ENCODE measurements at places on chromosomes 1 and 21. TPM values are rescaled to one million over a fixed set of nuclear protein-coding genes. Genes with fewer than 3 reads are reported as not detected.

Gene TDRD5
- polyA plus RNA-seq, result not detected

Gene FLAD1
- polyA plus RNA-seq, result 41.0 TPM

DNA sequence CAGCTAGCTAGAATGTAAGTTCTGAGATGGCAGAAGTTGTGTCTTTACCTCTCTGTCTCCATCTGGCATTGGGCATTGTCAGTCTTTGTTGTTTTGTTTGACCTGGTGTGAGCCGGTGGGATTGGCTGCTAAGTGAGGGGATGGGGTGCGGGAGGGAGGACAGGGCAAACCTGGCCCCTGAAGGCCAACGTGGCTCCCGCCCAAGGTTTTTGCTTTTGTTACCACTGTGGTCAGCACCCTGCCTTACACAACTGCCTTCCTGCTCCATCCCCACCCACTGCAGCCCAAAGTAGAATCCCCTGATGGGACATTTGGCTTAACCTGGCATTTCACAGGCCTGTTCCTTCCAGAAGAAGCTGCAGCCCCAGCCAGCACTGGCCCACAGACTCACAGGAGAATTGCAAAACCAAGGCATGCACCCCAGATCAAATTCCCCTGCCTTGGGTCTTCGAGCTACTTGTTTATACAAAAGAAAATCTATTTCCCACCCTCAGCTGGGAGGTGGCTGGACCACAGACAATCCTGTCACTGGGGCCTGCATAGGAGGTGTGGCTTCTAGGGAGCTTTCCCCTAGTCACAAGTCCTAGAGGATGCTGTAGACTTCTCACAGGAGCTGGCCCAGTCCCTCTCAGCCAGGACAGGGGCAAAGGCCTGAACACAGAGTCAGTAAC is 147.5 kb downstream of the TRABD2B start:
- no peak for DNase-seq

Gene CFAP45
- 0.44 TPM for polyA plus RNA-seq

GRCh38 chr1:24714859-24715520 is 30.3 kb upstream of the CLIC4 start:
- DNase-seq, result no peak

DNA sequence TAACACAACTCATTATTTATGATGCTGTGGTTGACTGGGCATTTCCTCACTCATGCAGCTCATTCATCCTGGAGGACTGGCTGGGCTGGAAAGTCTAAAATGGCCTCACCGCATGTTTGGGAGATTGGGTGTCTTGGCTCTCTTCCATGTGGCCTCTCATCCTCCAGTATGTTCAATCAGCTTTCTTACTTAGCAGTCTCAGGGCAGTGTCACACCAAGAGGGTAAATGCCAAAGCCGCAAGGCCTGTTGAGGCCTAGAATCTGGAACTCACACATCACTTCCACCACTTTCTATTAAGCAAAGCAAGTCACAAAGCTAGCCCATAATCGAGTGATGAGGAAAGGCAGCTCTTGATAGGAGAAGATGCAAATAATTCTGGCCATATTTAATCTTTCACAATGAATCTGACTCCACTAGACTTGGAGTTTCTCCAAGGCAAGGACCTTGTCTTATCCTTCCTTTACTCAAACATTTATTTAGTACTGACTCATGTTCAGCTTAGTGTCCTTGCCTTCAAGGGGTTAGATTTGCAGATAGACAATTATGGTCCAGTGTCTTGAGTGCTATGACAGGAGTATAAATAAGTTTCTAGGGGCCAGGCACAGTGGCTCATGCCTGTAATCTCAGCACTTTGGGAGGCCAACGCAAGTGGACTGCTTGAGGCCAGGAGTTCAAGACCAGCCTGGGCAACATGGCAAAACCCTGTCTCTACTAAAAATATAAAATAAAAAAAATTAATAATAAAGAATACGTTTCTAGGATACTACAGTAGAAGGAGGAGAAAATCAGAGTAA is 45.1 kb downstream of the TMEM53 start:
- no peak for DNase-seq

GRCh38 chr1:156863631-156864030 is 3.0 kb downstream of the NTRK1 start:
- no peak for DNase-seq

DNA sequence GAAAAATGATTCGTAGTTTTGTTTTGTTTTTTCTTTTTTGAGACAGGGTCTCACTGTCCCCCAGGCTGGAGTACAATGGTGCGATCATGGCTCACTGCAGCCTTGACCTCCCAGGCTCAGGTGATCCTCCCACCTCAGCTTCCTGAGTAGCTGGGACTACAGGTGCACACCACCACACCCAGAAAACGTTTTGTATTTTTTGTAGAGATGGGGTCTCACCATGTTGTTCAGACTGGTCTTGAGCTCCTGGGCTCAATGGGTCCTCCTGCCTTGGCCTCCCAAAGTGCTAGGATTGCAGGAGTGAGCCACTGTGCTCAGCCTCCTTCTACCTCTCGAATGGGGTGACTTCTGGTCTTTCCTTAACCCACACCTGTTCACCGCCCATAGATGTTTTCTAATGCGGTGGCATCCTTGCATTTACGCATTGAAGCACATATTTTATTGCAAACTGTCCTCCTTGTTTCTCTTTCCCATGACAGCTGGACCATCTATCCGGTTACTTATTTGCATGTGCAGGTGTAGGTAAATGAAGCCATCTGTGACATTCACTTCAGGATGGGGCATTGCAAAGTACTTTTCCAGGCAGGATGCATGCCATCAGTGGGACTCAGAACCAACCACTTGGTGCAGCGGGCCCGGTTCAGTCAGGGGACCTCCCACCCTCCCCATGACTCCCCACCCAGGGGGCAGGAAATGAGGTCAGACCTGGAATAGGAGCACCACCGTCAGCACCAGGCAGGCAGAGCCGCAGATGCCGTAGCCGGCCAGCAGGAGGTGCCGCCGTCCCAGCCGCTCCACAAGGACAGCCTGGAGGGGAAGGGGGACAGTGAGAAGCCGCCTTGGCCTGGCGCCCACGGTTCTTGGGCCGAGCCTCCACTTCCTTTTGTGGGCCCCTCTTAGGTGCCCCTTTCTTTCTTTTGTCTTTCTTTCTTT is 16.5 kb downstream of the SLC2A7 start:
- no peak for DNase-seq

Gene DAB1
- polyA plus RNA-seq, result 2.6 TPM

DNA sequence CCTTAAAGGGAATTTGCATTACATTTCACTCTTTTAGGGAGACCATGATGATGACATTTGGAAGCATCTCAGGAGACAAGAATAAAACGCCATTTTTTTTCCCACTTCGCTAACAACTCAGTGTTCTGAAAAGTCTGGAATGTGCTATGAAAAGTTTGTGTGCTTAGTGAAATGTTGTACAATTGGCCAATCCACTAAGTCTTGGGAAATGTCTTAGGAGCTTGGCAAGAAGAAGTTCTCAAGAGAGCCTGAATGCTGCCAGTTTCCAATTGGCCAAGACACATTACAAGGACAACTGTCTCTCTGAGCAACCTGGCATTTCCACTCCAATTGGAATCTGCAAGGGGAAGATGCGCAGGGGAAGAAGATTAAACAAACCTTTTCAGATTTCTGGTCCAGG is 401.8 kb downstream of the RWDD3 start:
- DNase-seq, result no peak

DNA sequence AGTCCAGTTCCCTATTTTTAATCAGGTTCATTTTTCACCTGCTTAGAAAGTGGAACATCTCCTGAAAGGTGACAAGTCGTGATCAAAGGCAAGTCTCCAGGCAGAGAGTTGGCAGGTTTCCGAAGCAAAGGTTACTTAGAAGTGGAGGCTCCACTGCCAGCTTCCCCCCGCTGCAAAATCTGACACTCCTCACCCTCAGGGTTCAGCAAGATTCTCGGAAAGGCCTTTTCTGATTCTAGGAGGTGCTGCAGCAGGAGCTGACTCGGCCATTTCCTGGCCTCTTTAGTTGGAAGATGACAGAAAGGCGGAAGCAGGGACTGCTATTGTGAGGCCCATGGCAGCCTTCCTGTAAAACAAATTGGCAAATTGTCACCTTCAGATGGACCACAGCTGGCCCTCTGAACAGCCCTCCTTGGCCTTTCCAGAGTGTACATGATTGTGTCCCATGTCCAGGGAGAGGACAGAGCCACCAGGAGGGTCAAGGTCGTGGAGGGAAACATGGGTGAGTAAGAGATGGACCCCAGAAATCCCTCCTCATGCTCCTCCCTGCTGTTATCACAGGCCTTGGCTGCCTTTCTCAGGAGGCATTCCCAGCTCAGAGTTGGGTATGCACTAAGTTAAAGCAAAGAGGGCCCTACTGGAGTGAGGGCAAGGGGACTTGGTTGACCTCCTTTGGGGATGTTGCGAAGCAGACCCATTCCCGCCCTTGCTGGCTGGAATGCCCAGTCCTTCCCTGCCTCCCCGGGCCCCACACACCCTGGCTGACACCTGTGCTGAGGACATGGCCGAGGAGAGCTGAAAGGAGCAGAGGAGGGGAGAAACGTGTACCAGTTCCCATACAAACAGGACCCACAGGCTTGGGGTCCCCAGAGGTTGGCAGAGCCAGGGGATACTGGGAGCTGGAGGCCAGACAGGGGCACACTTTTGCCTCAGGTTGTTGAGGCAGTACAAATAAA is 115.5 kb upstream of the IRF2BP2 start:
- DNase-seq, result peak; percentile 95

DNA sequence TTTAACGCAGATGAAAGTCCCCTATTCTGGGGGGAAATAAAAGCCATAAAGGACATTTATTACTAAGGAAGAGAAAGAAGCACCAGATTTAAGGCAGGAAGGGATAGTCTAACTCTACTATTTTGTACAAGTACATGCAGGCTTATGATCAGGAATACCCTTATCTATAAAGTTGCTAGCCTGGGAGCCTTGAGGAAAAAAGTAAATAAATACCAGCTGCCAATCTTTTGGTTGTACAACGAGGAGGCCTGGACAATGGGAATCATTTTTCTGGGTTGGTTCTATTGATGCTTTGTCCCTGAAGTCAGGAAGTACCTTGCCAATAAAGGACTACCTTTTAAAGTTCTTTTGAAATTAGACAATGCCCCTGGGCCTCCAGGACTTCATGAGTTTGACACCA is 367.8 kb downstream of the LMO4 start:
- no peak for DNase-seq

Gene LRRC7
- polyA plus RNA-seq, result not detected

GRCh38 chr1:54248966-54249365 is 49.0 kb downstream of the MRPL37 start:
- DNase-seq, result no peak

All from CD4-positive, CD25-positive, alpha-beta regulatory T cell (primary cell).